Kidney (tissue), 22 donors: ENCODE measurements at places on chromosomes 4 and X. TPM values are rescaled to one million over a fixed set of nuclear protein-coding genes. Genes with fewer than 3 reads are reported as not detected.

Gene TLR10
- total RNA-seq: 2.0 TPM

Gene CORIN
- 2.6 TPM for total RNA-seq

Gene ADH1A
- 0.85 TPM for total RNA-seq

Gene PRAF2
- total RNA-seq: 24.0 TPM

Gene HGFAC
- total RNA-seq: 1.6 TPM

Gene AVPR2
- total RNA-seq: 2.3 TPM

Gene RBM3
- 265 TPM for total RNA-seq

Gene EDA
- 4.2 TPM for total RNA-seq

DNA sequence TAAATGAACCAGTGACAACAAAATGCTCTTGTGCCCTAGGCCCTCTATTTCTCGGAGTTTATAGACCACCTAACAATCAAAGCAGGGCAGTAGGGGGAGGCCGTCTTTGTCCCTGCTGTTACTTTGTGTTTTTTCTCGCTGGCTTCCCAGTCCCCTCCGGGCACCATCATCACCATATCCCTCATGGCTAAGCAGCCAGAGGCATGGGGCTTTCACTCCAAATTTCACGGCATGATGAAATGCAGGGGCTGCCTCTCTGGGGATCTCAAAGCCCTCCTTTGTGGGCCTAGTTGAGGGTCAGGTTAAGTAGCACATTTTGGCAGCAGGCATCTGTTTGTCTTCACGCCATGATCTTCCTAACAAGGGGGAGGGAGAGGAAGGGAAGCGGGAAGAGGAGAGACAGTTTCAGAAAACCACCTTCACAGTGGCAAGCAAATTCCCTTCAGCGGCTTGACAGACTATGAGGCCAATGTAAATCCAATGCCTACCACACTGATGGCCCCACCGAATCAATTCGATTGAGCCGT, 91.9 kb downstream of the ANOS1 start:
- no peak for DNase-seq
- no peaks in the 10 kb centered on the region for H3K4me1 ChIP-seq
- H3K4me3 ChIP-seq: no peak overlapping the region

- no peak overlapping the region for H3K4me3 ChIP-seq
- no peaks in the 10 kb centered on the region for H3K27me3 ChIP-seq
- H3K4me1 ChIP-seq: no peaks in the 10 kb centered on the region
- DNase-seq: no peak
- no peaks in the 10 kb centered on the region for H3K36me3 ChIP-seq
Measured at GRCh38 chr4:141432000-141432712, 204.2 kb upstream of the IL15 start.

- H3K4me3 ChIP-seq: no peak overlapping the region
- H3K27me3 ChIP-seq: no peaks in the 10 kb centered on the region
- no peak overlapping the region for H3K27ac ChIP-seq
Measured at GRCh38 chr4:159273141-159273438, 170.2 kb downstream of the RAPGEF2 start.

DNA sequence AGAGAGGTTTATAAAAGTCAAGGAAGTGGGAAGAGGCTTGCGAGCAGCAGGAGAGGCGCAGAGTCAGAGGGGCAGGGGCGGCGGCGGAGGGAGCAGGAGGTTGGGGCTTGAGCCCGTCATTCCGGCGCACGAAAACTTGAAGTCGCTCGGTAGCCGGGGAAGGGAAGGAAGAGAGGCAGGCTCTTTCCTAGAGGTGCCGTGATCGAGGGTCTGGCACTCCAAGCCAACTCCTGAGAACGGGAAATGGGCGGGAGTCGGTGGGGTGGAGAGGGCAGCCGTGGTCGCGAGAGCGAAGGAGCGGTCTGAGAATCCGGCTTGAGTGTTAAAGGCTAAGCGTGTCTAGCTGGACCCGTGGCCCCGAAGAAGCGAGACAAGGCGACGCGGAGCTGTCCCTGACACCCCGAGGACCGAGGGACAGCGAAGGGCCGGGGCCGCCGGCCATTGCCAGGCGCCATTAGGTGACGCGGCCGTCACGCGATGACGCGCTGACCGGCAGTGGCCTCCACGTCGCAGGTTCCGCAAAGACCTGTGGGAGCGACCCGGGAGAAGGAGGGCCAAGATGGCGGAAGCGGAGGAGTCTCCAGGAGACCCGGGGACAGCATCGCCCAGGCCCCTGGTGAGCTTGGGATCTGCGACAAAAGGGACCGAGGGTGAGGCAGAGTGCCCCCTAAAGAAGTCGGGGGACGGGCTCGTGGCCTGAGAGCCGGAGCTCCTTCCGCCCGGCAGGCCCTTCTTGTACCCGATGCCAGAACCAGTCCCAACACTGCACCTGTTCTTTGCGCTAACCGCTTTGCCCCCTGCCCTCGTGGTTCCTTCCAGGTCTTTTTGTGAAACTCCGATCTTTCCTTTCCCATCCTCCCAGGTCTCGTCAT, at the start of gene YIPF6:
YIPF6 (plus strand) TSS at position 544 of the 872 bp plus-strand sequence; CDS start at position 560, 16 bp downstream.
- peak within 1 kb of the TSS; percentile 96 for H3K4me3 ChIP-seq
- peaks cover 2% of the 10 kb centered on the region for H3K4me1 ChIP-seq
- DNase-seq: peak; percentile 91
- no peaks in the 10 kb centered on the region for H3K36me3 ChIP-seq

DNA sequence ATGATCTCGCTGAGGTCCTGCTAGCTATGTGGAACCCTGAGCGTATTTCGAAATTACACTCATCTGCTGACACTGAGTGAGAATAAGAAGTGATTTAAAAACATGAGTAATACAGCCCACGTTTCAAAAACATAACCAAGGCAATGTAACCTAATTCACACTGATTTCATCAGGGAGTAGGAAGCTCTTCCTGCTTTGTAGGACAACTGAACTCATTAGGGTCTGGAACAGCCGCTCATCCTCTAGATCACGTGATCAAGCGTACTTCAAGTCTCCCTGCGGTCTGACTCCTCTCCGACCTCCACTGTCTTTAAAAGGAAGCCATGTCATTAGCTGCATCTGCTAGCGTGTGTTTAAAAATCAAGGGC, 138.0 kb downstream of the NSUN7 start:
- no peaks in the 10 kb centered on the region for H3K27me3 ChIP-seq
- no peaks in the 10 kb centered on the region for H3K4me1 ChIP-seq
- peaks cover 21% of the 10 kb centered on the region for H3K36me3 ChIP-seq
- H3K4me3 ChIP-seq: no peak overlapping the region
- no peak for DNase-seq

- no peaks in the 10 kb centered on the region for H3K36me3 ChIP-seq
- H3K27me3 ChIP-seq: no peaks in the 10 kb centered on the region
- H3K4me3 ChIP-seq: no peak overlapping the region
- no peaks in the 10 kb centered on the region for H3K4me1 ChIP-seq
Measured at GRCh38 chr4:162456106-162456505, 292.3 kb upstream of the FSTL5 start.

GRCh38 chr4:183171484-183172267, 72.6 kb downstream of the WWC2 start:
- H3K27me3 ChIP-seq: no peaks in the 10 kb centered on the region
- no peak overlapping the region for H3K27ac ChIP-seq
- no peak for DNase-seq
- H3K4me3 ChIP-seq: no peak overlapping the region

- H3K4me1 ChIP-seq: peaks cover 2% of the 10 kb centered on the region
- H3K27me3 ChIP-seq: no peaks in the 10 kb centered on the region
- no peak overlapping the region for H3K4me3 ChIP-seq
- DNase-seq: no peak
- H3K27ac ChIP-seq: no peak overlapping the region
- H3K36me3 ChIP-seq: no peaks in the 10 kb centered on the region
Measured at GRCh38 chr4:74772783-74773182, 21.5 kb downstream of the BTC start.

DNA sequence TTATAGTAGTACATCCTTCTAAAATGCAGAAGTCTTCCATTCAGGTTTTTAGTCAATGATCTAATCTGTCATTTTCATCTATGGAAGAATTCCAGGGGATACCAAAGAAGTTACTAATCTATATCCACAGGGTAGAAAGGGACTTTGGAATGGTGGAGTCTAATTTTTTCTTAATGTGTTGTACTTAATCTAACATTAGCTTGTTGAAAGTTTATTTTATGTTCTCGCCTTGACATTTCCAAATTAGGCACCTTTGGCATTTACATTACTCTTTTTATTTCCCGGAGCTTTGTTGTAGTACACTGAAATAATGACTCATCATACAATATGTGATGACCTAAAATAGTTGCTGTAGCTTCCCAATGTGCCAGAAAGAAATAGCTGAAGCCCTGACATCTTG, 91.5 kb downstream of the HTR2C start:
- no peaks in the 10 kb centered on the region for H3K36me3 ChIP-seq
- H3K27ac ChIP-seq: no peak overlapping the region
- H3K4me1 ChIP-seq: no peaks in the 10 kb centered on the region
- DNase-seq: no peak

DNA sequence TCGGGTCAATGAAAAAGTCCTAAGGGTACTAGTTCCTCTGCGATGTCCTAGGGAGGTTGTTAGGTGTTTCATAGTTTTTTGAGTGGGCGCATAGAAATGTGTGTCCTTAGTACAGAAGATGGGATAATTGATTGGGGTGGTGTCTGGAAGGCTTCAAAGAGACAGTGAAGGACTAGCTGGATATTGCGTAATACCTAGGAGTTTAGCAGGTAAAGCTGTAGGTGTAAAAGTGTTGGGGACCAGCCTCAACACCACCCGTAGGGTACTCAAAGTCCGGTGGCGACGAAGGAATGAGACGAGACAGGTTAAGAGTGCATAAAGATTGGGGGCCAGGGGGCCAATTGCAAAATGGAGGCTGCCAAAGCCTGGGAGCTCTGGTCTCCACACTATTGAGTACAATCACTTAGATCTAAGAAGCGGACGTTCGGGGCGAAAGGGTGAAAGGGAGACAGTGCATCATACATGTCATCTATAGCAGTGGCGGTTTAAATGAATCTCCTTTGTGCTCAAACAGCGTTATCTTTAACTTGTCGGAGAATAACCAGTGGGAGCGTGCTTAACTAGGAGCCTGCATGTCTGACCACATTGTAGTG, 1.0 kb downstream of the TRMT44 start:
- peak overlapping the region; percentile 100 for H3K4me3 ChIP-seq
- H3K36me3 ChIP-seq: peaks cover 6% of the 10 kb centered on the region
- no peak overlapping the region for H3K27ac ChIP-seq
- peaks cover 25% of the 10 kb centered on the region for H3K4me1 ChIP-seq
- no peak for DNase-seq

DNA sequence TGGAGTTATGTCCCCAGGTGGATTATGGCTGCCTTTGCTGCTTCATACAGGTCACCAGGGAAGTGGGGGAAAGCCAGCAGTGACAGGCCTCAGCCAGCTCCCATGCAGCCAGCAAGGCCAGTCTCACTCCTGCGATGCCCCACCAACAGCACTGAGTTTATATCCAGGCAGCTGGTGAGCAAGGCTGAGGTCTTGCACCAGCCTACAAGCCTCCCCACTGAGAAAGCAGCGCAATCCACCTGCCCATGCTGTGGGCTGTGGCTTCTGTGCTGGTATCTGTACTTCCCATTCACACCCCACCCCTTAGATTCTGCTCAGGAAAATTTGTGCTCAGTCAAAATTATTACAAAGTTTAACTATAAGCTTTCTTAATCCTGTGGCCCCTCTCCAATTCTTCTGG, 153.5 kb downstream of the HHIP start:
- H3K4me1 ChIP-seq: no peaks in the 10 kb centered on the region
- H3K36me3 ChIP-seq: no peaks in the 10 kb centered on the region
- H3K27me3 ChIP-seq: no peaks in the 10 kb centered on the region
- DNase-seq: no peak

DNA sequence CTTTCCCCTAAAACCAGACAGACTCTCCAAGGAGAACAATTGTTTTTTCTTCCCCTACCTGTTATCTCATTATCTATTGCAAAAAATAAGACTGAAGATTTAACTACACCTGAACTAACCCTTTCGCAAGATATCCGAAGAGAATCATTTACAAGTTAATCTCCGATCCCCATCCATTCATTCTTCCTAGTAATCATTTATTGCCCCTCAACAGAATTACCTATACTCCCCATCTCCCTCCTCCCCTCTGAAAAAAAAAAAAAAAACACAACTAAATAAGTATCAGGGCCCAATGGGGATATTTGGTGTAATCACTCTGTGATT, 28.9 kb upstream of the AP1S2 start:
- no peaks in the 10 kb centered on the region for H3K4me1 ChIP-seq
- no peak for DNase-seq
- no peak overlapping the region for H3K27ac ChIP-seq
- H3K4me3 ChIP-seq: no peak overlapping the region
- peaks cover 5% of the 10 kb centered on the region for H3K27me3 ChIP-seq

- H3K4me3 ChIP-seq: no peak overlapping the region
- H3K4me1 ChIP-seq: no peaks in the 10 kb centered on the region
- no peak overlapping the region for H3K27ac ChIP-seq
Measured at GRCh38 chr4:145283909-145284308, 103.5 kb upstream of the OTUD4 start.

DNA sequence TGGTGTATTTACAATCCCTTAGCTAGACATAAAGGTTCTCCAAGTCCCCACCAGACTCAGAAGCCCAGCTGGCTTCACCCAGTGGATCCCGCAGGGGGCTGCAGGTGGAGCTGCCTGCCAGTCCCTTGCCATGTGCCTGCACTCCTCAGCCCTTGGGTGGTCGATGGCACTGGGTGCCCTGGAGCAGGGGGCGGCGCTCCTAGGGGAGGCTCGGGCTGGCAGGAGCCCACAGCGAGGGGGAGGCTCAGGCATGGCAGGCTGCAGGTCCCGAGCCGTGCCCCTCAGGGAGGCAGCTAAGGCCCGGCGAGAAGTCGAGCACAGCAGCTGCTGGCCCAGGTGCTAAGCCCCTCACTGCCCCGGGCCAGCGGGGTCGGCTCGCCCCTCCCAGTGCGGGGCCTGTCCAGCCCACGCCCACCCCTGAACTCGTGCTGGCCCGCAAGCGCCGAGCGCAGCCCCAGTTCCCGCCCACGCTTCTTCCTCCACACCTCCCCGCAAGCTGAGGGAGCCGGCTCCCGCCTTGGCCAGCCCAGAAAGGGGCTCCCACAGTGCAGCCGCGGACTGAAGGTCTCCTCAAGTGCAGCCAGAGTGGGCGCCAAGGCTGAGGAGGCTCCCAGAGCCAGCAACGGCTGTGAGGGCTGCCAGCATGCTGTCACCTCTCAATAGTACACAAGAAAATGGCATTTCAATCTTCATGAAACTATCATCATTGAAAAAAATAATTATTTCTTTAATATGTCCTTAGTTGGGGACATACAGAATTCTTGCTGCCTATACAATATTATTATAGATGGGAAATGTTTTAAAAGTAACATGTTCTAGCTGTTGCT, 189.1 kb downstream of the SLC7A11 start:
- no peak overlapping the region for H3K27ac ChIP-seq
- no peak for DNase-seq
- no peaks in the 10 kb centered on the region for H3K4me1 ChIP-seq
- no peaks in the 10 kb centered on the region for H3K27me3 ChIP-seq
- H3K36me3 ChIP-seq: no peaks in the 10 kb centered on the region
- H3K4me3 ChIP-seq: no peak overlapping the region

DNA sequence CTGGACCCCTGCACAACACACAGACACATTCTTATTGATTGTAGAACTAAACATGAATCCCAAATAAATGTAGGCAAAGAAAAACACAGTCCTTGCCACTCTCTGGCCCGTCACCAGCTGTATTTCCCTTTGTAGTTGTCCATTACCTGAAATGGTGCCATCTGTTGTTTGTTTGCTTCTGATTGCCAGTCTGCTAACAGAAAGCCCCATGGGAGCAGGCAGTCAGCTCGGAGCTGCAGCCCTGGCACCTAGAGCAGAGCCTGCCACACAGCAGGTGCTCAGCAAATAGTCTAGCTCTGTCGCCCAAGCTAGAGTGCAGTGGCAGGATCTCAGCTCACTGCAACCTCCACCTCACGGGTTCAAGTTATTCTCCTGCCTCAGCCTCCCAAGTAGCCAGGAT, 28.9 kb downstream of the CPLX1 start:
- no peaks in the 10 kb centered on the region for H3K4me1 ChIP-seq
- H3K27me3 ChIP-seq: peaks cover 3% of the 10 kb centered on the region
- no peaks in the 10 kb centered on the region for H3K36me3 ChIP-seq
- no peak overlapping the region for H3K4me3 ChIP-seq
- no peak overlapping the region for H3K27ac ChIP-seq

- no peaks in the 10 kb centered on the region for H3K4me1 ChIP-seq
- H3K36me3 ChIP-seq: no peaks in the 10 kb centered on the region
- H3K27ac ChIP-seq: no peak overlapping the region
- DNase-seq: no peak
Measured at GRCh38 chrX:9729171-9729885, 36.3 kb downstream of the GPR143 start.
